ENCODE measurements at places on chromosomes 7 and 10.
A peak's percentile ranks its signal among the peaks of the same experiment; 100 is the strongest.

DNA sequence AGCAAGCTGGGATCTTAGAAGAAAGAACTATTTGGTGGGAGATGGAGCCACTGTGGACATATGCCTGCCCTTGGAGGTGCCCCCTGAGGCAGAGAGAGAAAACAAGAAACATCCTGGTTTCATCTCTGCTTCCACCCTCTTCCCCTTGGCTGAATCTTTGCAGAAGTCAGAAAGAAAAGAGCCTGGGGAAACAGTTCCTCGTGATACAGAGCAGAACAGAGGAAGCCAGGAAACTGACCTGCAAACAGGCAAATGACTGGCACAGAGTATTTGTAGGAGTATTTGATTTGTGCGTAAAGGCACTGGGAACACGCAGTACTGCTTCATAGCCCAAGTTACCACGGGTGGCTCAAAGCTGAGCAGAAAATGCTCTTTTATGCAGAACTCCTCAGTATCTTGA is 7.0 kb upstream of the KEL start:
- DNase-seq, result no peak

- no peak for DNase-seq
Measured at GRCh38 chr7:95951997-95952795, 179.8 kb downstream of the DYNC1I1 start.

- DNase-seq, result no peak
Measured at GRCh38 chr7:79149831-79150230, 303.6 kb downstream of the MAGI2 start.

- DNase-seq, result no peak
Measured at GRCh38 chr10:69459893-69460575, 8.8 kb downstream of the TSPAN15 start.

- DNase-seq, result no peak
Measured at GRCh38 chr10:113199459-113199858, 249.4 kb downstream of the TCF7L2 start.

DNA sequence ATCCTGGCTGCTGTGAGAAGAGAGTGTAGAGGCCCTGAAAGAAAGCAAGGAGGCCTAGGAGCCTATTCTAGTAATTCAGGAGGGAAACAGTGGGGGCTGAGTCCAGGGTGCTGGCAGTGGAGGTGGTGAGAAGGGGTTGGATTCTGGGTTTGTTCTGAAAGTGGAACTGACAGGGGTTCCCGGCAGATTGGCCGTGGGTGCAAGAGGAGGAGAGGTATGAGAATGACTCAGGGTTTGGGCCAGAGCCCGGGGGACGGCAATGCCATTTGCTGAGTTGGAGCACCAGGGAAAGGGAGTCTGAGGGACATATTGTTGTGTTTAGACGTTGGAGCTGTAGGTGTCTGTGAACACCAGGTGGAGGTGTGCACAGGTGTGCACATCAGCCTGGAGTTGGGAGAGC is 38.5 kb downstream of the NPTX2 start:
- DNase-seq, result no peak

- DNase-seq, result peak; percentile 56
Measured at GRCh38 chr10:122565766-122566206, 5.2 kb downstream of the DMBT1 start.

GRCh38 chr10:20303453-20304152 is 487.4 kb downstream of the PLXDC2 start:
- DNase-seq, result no peak

DNA sequence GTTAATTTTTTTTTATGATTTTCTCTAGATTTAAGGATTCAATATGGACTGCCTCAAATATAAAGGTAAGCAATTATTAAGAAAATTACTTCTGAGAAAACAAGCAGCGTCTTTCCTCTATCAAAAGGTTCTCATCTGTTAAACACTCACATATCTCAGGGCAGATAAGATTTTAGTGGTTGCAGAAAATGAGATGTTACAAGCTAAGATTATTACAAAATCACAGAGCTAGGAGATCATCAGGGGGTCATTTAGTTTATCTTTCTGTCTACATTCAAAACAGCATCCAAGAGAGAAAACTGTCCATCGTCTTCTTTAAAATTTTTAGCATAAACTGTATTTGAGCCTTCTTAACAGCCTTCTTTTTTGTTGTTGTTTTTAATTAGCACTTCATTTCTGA is 29.1 kb upstream of the RHOBTB1 start:
- DNase-seq, result no peak

- no peak for DNase-seq
Measured at GRCh38 chr7:2623698-2624014, 8.1 kb upstream of the TTYH3 start.

DNA sequence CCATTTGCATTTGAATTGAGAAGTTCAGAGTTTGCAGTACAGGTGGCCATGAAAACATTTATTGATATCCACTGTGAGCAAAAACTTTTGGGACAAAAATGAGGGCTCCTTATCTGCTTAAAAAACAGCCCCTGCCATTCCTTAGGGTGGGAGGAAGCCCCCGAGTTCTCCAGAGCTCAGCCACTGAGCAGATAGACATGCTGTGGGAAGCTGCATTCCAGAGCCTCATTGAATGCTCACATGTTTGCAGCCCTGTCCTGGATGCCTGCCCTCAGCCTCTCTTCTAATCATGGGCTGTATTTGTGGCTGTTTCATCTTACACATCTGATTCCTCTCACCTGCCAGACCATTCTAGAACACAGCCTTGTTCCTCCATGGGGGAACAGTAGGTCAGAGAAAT is 33.3 kb downstream of the PLPP4 start:
- DNase-seq, result no peak

GRCh38 chr7:45590679-45591057 is 16.5 kb downstream of the ADCY1 start:
- no peak for DNase-seq
